ENCODE measurements at places on chromosomes 2 and 18.

- no peak for DNase-seq
Observed at GRCh38 chr2:202765436-202765835, 106.1 kb downstream of the ICA1L start.

DNA sequence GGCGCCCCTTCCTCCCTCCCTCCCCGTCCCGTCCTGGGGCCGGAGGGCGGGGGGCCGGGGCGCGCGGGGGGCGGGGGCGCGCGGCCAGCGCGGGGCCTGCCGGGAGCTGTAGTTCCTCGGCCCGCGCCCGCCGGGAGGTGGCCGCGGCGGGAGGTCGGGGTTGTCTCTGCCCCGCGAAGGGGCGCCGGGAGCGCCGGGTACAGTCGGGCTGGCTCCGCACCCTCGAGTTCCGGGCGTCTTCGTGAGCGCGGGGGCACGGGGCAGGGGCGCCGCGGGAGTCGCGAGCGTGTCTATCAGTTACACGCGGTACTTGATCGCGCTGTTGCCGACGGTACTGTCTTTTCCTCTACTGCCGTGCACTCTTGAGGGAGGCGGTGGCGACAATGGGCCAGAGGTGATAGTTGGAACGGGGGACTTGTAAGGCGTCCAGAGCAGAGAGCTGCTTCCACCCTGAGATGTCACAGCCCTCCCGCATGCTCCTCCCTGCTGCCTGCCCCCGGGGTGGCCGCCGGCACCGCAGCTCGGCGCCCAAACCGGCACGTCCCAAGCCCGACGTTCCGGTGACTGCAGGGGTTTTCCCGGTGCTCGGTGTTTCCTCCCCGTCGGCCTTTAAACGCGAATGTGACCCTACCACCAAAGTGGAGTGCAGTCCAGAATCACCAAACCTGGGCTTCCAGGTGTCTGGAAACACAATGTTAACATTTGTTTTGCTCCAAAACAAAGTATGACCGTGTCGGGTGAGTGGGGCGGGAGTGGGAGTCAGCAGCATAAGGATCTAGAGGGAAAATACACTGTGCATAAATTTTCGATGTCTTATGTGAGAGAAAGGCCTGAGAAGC, at the start of gene PRKD3:
PRKD3 (minus strand) TSS at position 48 of the 839 bp plus-strand sequence. CDS start 8,309 bp downstream, outside the sequence.
- DNase-seq, result peak; percentile 41

GRCh38 chr2:56372071-56372656, 188.4 kb downstream of the CCDC85A start:
- no peak for DNase-seq

- no peak for DNase-seq
Observed at GRCh38 chr2:214196260-214196659, 214.6 kb upstream of the VWC2L start.

Measured in activated naive CD4-positive, alpha-beta T cell (primary cell).